ENCODE measurements at places on chromosomes 5 and 9.

DNA sequence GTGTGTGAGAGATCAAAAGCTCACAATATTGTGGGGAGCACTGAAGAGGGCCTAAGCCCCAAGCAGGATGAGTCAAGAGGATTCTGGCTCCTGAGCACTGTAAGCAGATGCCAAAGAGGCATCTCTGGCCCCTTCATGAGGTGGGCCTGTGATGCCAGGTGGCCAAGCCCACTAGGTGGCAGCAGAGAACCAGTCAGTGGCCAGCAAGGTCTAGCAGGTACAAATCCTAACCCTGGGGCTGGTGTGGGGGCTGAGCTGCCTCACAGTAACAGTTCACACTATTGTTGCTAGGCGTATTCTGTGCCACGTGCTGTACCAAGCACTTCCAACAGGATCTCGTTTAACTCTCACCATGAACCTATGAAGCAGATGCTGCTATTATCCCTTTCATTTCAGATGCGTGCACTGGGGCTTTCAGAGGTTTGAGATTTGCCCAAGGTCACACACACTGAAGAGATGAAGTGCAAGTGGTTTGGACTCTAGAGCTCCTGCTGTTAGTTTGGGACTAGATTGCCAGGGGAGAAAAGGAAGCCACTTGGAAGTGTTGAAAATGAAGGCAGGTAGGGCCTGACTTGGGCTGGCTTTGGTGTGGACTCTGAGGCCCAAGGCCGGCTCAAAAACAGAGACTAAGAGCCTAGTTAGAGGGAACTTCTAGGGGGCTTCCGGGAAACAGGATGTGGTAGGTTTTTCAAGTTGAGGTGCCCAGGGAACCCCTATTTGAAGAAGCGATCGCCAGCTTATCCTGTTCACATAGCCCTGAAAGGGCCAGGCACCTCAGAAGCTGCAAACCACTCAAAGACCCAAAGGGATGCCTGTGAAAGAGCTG lies 4.4 kb upstream of the MLANA start:
- DNase-seq, result peak; percentile 45

DNA sequence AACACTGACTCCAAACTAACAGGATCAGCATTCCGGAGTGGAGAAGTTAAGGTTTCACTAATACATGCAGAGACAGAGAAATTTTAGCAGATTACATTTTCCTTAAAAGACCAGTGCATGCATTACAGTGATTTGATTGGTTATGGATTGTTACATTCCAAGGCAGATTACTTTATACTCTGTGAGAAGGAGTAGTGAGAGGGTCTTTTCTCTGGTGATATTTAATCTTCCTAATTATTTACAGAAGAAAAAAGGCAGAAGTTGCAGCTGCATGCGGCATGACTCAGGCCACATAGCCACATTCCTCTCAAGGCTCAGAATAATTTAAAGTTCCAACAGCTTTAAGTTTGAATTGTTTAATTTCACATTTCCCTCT lies 53.0 kb upstream of the PDZD2 start:
- no peak for DNase-seq

DNA sequence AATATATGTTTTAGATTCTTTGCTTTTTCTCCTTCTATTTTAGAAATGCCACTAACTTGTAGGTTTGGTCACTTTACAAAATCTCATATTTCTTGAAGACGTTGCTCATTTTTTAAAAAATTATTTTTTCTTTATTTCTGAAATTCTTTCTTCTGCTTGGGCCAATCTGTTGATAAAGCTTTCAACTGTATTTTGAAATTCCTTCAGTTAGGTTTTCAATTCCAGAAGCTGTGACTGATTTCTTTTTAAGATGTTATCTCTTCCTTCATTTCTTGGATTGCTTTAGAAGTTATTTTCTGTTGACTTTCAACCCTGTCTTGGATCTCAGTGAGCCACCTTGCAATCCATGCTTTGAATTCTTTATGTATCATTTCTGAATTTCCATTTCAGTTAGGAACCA lies 64.2 kb downstream of the SLC25A46 start:
- DNase-seq, result no peak

GRCh38 chr9:120394058-120394669 lies 185.8 kb downstream of the CDK5RAP2 start:
- peak; percentile 97 for DNase-seq

DNA sequence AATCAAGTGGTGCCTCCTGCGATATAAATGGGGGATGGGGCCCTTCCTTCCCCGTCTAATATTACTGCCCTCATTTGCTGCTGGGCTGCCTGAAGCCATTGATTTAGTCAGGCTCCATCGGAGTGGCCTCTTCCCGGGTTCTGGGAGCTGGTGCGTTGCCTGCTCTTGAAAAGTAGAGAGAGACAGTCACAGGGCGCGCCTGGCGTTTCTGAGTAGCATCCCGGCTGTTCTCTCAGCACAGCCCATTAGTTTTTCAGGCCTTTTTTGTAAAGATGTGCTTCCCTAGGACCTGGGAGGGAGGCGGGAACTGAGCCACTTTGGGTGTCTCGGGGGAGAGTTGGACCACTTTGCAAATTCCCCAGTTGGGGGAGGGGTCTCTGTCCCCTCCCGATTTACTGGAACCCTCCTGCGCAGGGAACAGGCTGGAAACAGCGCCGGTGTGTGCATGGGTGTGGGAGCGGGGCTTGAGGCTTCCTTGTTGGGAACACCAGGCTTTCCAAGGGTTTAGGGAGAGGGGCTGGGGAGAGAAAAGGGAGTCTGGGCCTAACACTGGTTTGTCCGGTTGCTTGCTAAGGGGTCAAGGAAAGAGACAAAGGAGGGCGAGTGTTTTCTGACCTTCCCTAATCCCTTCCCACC lies 4.7 kb downstream of the PRDM6 start:
- no peak for DNase-seq

DNA sequence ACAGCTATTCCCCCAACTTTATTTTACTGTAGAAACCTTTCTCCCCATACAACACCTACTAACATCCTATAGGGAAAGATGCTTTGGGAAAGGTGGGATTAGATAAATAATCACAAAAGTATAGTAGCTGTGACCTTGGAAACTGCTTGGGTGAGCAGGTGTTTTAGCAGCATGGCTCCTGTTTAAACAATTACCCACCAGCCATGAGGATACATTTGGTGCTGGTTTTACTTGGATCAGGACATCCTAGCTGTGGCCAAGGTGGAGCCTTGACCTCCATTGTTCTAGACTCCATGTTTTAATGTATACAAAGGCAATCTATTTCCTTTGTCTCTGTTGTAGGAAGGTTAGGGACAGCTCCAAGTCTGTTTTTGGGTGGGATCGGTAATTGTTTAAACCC lies 56.8 kb upstream of the ALDH1B1 start:
- DNase-seq, result no peak

DNA sequence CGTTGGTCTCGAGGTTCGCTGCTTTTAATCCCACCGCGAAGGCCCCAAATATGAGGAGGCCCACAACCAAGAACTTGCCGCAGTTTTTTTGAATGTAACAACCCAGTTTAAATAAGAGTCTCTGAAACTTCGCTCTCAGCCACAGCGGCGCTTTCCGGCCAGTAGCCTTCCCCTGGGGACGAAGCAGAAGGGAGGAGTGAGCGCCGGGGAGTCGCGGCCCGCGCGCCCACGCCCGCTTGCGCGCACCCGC lies 10.4 kb downstream of the PTCH1 start:
- peak; percentile 66 for DNase-seq

DNA sequence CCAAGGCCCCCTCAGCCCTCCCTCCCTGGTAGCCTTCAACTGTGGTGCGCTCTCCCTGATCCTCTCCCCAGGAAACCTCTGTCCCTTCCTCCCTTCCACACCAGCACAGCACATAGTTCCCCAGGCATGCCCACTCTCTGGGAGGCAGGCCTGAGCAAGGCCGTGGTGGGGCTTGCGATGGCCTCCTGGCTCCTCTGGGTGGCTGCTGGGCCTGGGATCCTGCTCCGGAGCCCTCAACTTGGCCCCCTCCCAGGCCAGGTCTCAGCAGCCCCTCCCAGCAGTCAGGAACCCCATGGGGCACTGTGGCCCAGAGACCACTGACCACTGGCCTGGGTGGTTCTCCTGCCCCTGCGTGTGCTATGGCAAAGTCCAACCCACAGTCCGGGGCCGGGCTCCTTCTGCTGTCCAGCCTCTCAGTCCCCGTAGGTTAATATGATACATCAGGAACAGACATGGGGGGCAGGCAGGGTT lies 125.8 kb downstream of the ZNF354C start:
- DNase-seq, result no peak

DNA sequence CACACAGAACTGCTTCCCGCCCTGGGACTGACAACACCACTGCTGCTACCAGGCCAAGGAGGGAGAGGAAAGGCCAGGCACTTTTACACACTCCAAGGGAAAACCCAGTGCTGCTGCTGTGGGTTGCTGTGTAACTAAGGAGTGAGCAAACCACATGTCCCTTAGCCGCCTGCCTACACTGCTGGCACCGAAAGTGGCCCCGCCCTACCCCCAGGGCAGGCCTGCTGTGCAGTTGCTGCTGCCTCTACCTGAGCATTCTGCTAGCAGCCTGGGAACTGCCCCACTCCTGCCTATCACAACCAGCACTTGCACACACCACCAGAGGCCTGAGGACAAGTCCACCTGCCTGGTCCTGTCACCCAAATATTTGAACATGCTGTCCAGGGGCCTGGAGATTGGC lies 740.9 kb downstream of the DTWD2 start:
- DNase-seq, result no peak

GRCh38 chr5:116935561-116936162 lies 361.0 kb upstream of the SEMA6A start:
- DNase-seq, result no peak

GRCh38 chr9:110036286-110036685 lies 171.7 kb downstream of the C9orf152 start:
- DNase-seq, result no peak

GRCh38 chr5:160342413-160342941 lies 27.9 kb downstream of the C1QTNF2 start:
- peak; percentile 16 for DNase-seq

DNA sequence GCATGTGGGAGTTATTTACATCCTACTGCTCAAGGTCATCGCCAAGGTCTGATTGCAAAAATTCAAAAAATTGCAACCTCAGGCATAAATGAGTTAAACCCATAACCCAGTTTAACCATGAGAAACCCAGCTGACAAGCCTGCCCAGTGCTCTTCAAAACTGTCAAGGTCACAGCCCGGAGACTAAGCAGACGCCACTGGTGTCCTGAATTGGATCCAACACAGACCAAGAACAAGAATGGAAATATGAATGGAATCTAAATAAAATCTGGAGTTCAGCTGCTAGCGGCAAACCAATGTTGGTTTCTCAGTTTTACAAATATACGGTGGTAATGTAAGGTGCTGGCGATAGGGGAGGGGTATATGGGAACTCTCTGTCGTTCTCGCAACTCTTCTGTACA lies 201.5 kb upstream of the MVB12B start:
- no peak for DNase-seq

- no peak for DNase-seq
Observed at GRCh38 chr5:130316971-130317680, 412.9 kb downstream of the CHSY3 start.

- no peak for DNase-seq
Observed at GRCh38 chr5:60293518-60293917, 400.0 kb upstream of the PDE4D start.

DNA sequence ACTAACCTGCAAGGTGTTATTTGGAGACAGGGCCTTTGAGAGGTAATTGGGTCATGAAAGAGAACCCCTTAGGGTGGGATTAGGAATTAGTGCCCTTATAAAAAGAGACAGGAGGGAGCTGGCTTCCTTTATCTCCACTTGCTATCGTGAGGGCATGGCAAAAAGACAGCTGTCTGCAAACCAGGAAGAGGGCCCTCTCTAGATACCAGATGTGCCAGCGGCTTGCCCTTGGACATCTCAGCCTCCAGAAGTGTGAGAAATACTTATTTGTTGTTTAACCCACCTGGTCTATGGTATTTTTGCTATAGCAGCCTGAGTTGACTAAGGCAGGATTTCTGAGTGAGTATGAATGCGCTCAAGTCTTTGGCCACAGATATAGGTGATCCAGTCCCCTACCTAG lies 978 bp upstream of the RGS14 start:
- DNase-seq, result no peak

GRCh38 chr9:92408747-92409478 lies 4.5 kb upstream of the OGN start:
- no peak for DNase-seq

DNA sequence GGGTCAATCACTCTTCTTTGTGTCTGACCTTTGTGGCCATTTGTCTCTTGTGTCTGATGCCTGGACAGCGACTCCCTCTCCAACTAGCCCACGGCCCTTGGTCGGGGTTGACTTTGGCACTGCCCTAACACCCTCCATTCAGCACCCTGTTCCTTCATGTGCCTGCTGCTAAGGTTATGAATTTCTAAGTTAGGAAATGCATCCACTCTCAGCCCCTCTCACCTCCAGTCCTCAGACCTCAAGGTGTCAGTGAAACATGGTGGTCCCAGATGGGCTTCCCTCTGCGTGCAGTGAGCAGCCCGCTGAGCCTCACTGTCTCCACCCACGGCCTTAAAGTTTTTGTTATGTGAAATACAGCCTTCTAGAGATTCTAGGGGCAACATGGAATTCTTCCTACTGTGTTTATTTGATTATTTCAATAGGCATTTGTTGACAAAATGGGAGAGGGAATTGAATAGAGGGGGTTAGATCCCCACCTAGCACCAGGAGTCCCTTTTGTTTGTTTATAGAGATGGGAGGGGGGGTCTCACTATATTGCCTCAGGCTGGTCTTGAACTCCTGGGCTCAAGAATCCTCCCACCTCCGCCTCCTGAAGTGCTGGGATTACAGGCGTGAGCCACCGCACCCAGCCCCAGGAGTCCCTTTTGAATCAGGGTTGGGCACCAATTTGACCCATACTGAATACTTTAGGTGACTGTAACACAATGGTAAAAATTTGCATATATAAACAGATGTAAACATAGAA lies 1.6 kb upstream of the GLIPR2 start:
- no peak for DNase-seq

- no peak for DNase-seq
Observed at GRCh38 chr9:14250794-14251153, 63.2 kb downstream of the NFIB start.

GRCh38 chr9:104970271-104970987 lies 42.5 kb upstream of the ABCA1 start:
- DNase-seq, result peak; percentile 25

GRCh38 chr9:109629615-109630014 lies 131.5 kb upstream of the PTPN3 start:
- no peak for DNase-seq

DNA sequence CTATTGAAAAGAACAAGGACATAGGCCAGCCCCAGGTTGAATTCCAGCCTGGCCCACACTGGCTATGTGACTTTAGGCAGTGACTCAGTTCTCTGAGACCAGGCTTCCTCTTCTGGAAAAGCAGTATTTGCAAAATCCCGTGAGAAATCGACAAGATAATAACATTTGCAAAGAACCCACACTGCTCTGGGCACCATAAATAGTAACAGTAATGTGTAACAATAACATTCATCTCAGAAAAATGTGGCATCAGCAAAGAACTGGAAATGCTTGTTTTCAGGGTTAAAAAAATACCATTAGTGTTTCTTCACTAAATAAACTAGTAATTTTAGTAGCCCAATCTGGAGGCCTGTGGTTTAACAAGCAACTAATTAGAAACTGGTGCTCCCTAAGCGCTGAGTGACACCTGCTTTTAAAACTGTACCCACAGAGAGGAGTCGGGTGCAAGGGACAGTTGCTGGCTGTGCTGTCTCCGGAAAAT lies 148.4 kb downstream of the TTLL11 start:
- peak; percentile 82 for DNase-seq

GRCh38 chr5:121668635-121669034 lies 183.0 kb upstream of the FTMT start:
- DNase-seq, result peak; percentile 44

Measured in HCEC 1CT (cell line).